Spleen (tissue), 13 donors: ENCODE measurements at places on chromosomes 11 and 22. TPM values are rescaled to one million over a fixed set of nuclear protein-coding genes. Genes with fewer than 3 reads are reported as not detected.

DNA sequence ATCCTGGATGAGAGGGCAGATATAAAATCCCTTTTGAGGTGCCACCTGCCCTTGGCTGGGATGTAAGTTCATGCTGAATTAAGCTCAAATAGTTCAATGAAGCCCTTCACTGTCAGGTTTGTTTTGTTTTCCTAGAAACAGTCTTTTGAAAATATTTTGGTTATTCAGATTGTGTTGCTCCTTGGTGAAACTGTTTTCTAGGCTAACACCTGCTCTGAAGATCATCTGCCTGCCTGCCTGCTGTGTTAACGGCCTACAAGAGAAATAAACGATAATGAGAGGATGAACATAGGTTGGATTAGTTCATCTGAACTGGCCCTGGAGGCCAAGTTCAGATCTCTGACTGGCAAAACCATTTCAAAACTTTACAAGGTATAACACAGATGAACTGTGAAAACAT lies 67.4 kb downstream of the ZBTB44 start:
- no peaks in the 10 kb centered on the region for H3K27me3 ChIP-seq
- no peak for DNase-seq
- no peak overlapping the region for H3K4me3 ChIP-seq
- H3K36me3 ChIP-seq = no peaks in the 10 kb centered on the region
- H3K27ac ChIP-seq = no peak overlapping the region

The ACCS gene
- 22.4 TPM for polyA plus RNA-seq

GRCh38 chr11:1348796-1349326 lies 39.4 kb upstream of the TOLLIP start:
- peak; percentile 72 for DNase-seq
- H3K36me3 ChIP-seq = no peaks in the 10 kb centered on the region

GRCh38 chr22:44952863-44953746 lies 56.7 kb downstream of the PHF21B start:
- no peaks in the 10 kb centered on the region for H3K27me3 ChIP-seq
- no peak for DNase-seq
- H3K4me1 ChIP-seq = no peaks in the 10 kb centered on the region
- H3K4me3 ChIP-seq = no peak overlapping the region
- H3K36me3 ChIP-seq = no peaks in the 10 kb centered on the region

The KDM4E gene
- not detected for polyA plus RNA-seq

The ARHGAP1 gene
- 26.5 TPM for polyA plus RNA-seq

The TMPRSS4 gene
- polyA plus RNA-seq = 0.26 TPM

- no peaks in the 10 kb centered on the region for H3K27me3 ChIP-seq
- peaks cover 4% of the 10 kb centered on the region for H3K36me3 ChIP-seq
- DNase-seq = no peak
- H3K4me1 ChIP-seq = peaks cover 8% of the 10 kb centered on the region
- no peak overlapping the region for H3K4me3 ChIP-seq
These were observed 13.1 kb upstream of the CCDC134 start for GRCh38 chr22:41787331-41787730.

DNA sequence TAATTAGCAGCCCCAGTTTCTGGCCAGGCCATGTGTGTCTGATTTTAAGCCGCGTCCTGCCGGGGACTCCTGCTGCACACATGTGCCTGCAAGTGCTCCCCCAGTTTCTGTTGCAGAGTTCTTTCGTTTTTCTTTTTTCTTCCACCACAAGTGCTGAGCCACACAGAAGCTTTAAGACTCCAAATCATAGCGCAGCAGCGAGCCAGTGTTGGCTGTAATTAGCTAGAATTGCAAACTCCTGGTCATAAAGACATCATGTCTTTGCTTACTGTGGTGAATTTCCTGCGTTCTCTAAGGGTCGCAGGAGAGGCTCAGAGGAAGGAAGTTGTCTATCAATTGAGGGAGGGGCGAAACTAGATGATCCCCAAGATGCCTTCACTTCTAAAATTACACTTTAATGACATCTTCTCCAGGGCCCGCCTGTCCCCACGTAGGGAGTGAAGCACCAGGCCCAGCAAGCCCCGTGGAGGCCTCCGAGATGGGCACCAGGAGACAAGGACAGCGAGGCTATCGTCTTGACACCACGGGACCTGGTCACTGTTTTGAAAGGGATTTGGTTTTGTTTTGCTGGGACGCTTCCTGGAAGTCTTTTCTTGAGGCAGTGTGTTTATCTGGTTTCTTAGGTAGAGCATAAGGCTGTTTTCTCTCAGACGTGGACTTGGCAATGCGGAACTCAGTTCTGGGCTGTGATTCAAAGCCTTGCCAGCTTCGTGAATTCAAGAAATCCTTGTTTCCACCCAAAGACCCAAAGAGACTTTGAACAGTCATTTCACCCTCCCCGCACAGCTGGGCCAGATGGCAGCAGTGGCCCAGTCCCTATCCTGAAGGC lies 71.8 kb downstream of the UBASH3B start:
- peaks cover 94% of the 10 kb centered on the region for H3K4me1 ChIP-seq
- no peaks in the 10 kb centered on the region for H3K27me3 ChIP-seq
- H3K36me3 ChIP-seq = no peaks in the 10 kb centered on the region
- H3K27ac ChIP-seq = peak overlapping the region; percentile 78

The MFNG gene
- 38.7 TPM for polyA plus RNA-seq

- DNase-seq = no peak
- no peak overlapping the region for H3K4me3 ChIP-seq
- H3K4me1 ChIP-seq = no peaks in the 10 kb centered on the region
- no peaks in the 10 kb centered on the region for H3K27me3 ChIP-seq
- no peaks in the 10 kb centered on the region for H3K36me3 ChIP-seq
These were observed 21.9 kb downstream of the OTOG start for GRCh38 chr11:17568944-17569343.

- H3K4me3 ChIP-seq = no peak overlapping the region
- peak; percentile 75 for DNase-seq
- H3K27ac ChIP-seq = peak overlapping the region; percentile 40
- H3K27me3 ChIP-seq = no peaks in the 10 kb centered on the region
- peaks cover 63% of the 10 kb centered on the region for H3K36me3 ChIP-seq
These were observed 4.4 kb upstream of the SIPA1 start for GRCh38 chr11:65633390-65634108.

The LRRC32 gene
- 29.5 TPM for polyA plus RNA-seq

- peak overlapping the region; percentile 69 for H3K27ac ChIP-seq
- DNase-seq = peak; percentile 65
These were observed 18.1 kb upstream of the SCGB1A1 start for GRCh38 chr11:62400760-62401159.

The PPME1 gene
- polyA plus RNA-seq = 7.9 TPM

- H3K27me3 ChIP-seq = no peaks in the 10 kb centered on the region
- H3K27ac ChIP-seq = no peak overlapping the region
These were observed 237.5 kb downstream of the MIAT start for GRCh38 chr22:26894766-26895485.

DNA sequence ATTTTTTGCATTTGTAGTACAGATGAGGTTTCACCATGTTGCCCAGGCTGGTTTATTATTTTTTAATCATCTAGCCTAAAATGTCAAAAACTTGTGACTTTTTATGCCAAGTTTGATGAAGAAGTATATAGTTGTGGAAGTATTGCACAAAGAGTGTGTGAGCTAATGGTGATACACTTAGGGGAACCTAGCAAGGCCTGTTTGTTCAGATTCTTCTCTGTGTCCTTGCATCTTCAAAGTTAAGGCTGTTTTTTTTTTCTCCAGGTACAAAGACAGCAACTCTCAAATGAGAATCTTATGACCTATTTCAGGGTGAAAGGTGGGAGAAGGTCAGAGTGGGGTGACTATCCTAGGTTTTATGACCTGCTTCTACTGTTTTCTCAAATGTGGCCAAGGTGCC lies 7.3 kb downstream of the SLCO2B1 start:
- H3K4me1 ChIP-seq = no peaks in the 10 kb centered on the region
- no peak overlapping the region for H3K27ac ChIP-seq
- no peak overlapping the region for H3K4me3 ChIP-seq
- H3K27me3 ChIP-seq = no peaks in the 10 kb centered on the region
- DNase-seq = no peak
- H3K36me3 ChIP-seq = no peaks in the 10 kb centered on the region

DNA sequence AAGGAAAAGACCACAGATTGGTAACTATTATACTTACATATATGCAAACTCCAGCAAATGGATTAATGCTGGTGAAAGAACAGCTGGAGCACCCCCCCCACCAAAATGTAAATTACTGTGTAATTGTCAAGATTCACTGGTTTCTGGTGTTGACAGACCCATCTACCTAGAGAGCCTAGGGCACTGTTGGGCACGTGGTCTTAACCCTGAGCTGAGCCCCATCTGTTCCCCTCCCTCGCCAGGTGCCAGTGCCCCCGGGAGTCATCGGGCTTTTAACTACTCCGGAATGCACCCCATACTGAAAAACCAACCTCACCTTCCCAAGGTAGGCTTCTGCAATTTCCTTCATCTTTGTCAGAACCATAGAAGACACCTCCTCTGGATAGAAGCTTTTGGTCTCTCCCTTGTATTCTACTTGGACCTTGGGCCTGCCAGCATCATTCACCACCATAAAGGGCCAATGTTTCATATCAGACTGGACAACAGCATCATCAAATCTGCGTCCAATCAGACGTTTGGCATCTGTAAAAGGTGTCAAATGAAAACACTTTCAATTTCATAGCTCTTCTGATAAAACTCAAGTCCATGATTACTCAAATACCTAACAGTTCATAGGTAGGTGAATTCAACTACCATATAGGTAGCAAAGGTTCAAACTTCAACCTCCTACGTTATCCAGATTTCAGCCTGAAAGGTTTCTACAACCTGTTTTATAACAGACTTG lies 1.5 kb downstream of the HSPA8 start:
- peak overlapping the region; percentile 100 for H3K27ac ChIP-seq
- H3K4me1 ChIP-seq = peaks cover 79% of the 10 kb centered on the region
- no peak for DNase-seq

- peaks cover 63% of the 10 kb centered on the region for H3K4me1 ChIP-seq
- peaks cover 4% of the 10 kb centered on the region for H3K27me3 ChIP-seq
- H3K27ac ChIP-seq = peak overlapping the region; percentile 19
- no peak overlapping the region for H3K4me3 ChIP-seq
These were observed 6.2 kb downstream of the SHISA8 start for GRCh38 chr22:41908411-41909309.

The DCHS1 gene
- 1.9 TPM for polyA plus RNA-seq

- H3K27me3 ChIP-seq = no peaks in the 10 kb centered on the region
- DNase-seq = no peak
- H3K4me3 ChIP-seq = peak overlapping the region; percentile 82
- H3K27ac ChIP-seq = peak overlapping the region; percentile 95
- peaks cover 65% of the 10 kb centered on the region for H3K4me1 ChIP-seq
- peaks cover 21% of the 10 kb centered on the region for H3K36me3 ChIP-seq
These were observed 1.2 kb downstream of the UBE2L6 start for GRCh38 chr11:57566005-57566904.

DNA sequence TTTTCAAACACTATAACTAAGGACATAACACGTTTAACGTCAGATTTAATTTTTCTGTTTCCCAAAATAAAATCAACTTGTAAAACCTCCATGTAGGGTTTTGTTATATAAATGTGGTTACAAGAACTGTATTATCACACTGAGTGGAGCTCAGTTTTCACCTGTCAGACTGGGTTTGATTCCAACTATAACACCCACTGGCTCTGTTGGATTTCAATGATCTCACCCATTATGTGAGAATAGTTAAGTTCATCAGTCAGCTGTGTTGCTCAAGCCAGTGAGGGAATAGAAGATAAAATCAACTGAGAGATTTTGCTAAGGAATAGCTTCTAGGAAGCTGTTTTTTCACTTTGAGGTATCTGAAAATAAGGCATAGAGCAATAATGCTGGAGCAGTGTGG lies 5.1 kb upstream of the OR52R1 start:
- DNase-seq = no peak
- no peak overlapping the region for H3K27ac ChIP-seq
- H3K27me3 ChIP-seq = no peaks in the 10 kb centered on the region
- no peak overlapping the region for H3K4me3 ChIP-seq
- no peaks in the 10 kb centered on the region for H3K4me1 ChIP-seq

The MOV10L1 gene
- polyA plus RNA-seq = 0.15 TPM

- H3K27me3 ChIP-seq = no peaks in the 10 kb centered on the region
- H3K4me1 ChIP-seq = no peaks in the 10 kb centered on the region
- H3K4me3 ChIP-seq = no peak overlapping the region
These were observed 125.2 kb downstream of the LRRC4C start for GRCh38 chr11:41334007-41334933.

The IRF7 gene
- polyA plus RNA-seq = 99.1 TPM
